ENCODE measurements at places on chromosomes 4 and X. TPM values are rescaled to one million over a fixed set of nuclear protein-coding genes. Genes with fewer than 3 reads are reported as not detected.

Gene GPR119
- not detected for total RNA-seq

Gene EREG
- total RNA-seq, result 34.4 TPM

Gene CSN1S1
- total RNA-seq, result not detected

Gene PDE5A
- 9.3 TPM for total RNA-seq

Gene PHKA1
- not detected for total RNA-seq

Gene STAG2
- total RNA-seq, result 39.2 TPM

Gene NHS
- total RNA-seq, result 3.7 TPM

DNA sequence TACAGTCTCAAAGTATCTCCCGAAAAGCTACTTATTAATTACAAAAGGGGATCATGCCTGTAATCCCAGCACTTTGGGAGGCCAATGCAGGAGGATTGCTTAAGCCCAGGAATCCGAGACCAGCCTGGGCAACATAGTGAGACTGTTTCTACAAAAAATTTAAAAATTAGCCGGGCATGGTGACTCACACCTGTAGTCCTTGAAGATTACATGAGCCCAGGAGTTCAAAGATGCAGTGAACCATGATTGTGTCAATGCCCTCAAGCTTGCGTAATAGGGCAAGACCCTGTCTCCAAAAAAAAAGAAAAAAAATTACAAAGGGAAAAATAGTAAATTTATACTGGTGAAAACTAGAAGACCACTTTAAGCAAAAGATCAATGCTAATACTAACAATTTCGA, 3.3 kb upstream of the PORCN start:
- peaks cover 8% of the 10 kb centered on the region for H3K4me1 ChIP-seq
- no peak overlapping the region for H3K27ac ChIP-seq
- H3K4me3 ChIP-seq, result no peak overlapping the region
- no peaks in the 10 kb centered on the region for H3K36me3 ChIP-seq
- DNase-seq, result no peak

DNA sequence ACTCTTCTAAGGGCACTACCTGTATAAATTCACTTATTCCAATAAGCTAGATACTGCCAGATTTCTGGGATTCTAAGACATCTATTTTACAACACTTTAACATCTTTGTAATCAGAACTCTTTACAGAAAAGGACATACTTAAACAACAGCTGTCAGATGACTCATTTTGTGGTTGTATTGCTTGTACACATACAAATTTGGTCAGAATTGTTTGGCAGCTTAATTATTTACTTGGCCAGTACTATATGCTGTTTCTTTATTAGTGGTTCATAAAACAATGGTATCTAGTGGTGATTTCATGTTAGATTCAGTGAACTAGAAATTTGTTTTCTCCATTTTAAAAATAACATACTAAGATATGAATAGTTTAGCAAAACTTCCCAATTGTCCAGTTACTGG, 27.2 kb downstream of the PALLD start:
- H3K4me1 ChIP-seq, result peaks cover 68% of the 10 kb centered on the region
- H3K27ac ChIP-seq, result no peak overlapping the region
- H3K36me3 ChIP-seq, result 0 out of 2 replicates have a peak, but pooled peaks cover 5% of the 10 kb centered on the region
- peak; percentile 74 for DNase-seq
- no peaks in the 10 kb centered on the region for H3K27me3 ChIP-seq

GRCh38 chr4:22047793-22048192, 99.2 kb upstream of the KCNIP4 start:
- no peaks in the 10 kb centered on the region for H3K4me1 ChIP-seq
- H3K27ac ChIP-seq, result no peak overlapping the region
- DNase-seq, result no peak

- peak overlapping the region; percentile 30 for H3K27ac ChIP-seq
- H3K27me3 ChIP-seq, result no peaks in the 10 kb centered on the region
- peaks cover 58% of the 10 kb centered on the region for H3K4me1 ChIP-seq
- H3K36me3 ChIP-seq, result no peaks in the 10 kb centered on the region
Measured at GRCh38 chr4:169015186-169015623, 5.2 kb upstream of the CBR4 start.

DNA sequence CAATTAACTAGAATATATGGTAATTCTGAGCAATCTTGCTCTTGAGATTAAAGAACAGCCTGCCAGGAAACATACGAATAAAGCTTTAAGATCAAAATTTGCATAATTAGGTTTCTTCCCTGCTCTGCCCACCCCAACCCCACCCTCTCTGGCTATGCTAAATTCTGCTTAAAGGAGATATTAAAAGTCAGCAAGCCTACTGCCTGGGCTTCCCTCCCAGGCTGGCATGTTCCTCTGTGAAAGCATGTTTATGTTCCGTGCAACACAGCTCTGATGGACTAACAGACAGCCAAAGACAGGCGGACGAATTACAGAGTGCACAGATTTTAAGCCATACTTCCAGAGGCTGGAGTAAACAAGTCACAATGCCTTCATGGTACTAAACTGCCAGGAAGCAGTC, 28.4 kb downstream of the CD99L2 start:
- H3K4me3 ChIP-seq, result no peak overlapping the region
- no peak for DNase-seq
- H3K27me3 ChIP-seq, result no peaks in the 10 kb centered on the region
- no peaks in the 10 kb centered on the region for H3K36me3 ChIP-seq
- peaks cover 26% of the 10 kb centered on the region for H3K4me1 ChIP-seq
- H3K27ac ChIP-seq, result no peak overlapping the region

DNA sequence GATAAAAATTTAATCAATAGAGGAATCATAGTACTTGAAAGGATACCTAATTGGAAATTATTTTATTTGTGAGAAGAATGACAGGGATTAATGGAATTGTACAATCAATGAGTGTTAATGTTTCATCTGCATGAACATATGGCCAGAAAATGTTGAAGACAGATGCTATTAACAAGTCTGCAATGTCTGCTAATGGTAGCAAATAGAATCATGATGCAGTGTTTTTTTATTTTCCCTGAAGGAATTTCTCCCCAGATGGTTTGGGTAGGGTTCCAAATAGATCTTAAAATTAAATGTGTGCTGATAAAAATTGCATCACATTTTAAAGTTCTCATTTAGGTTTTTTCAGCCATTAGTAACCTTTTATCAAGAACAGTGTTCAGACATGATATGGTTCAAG, 291.3 kb upstream of the TRAM1L1 start:
- DNase-seq, result no peak
- no peak overlapping the region for H3K27ac ChIP-seq
- no peaks in the 10 kb centered on the region for H3K27me3 ChIP-seq
- no peaks in the 10 kb centered on the region for H3K4me1 ChIP-seq

DNA sequence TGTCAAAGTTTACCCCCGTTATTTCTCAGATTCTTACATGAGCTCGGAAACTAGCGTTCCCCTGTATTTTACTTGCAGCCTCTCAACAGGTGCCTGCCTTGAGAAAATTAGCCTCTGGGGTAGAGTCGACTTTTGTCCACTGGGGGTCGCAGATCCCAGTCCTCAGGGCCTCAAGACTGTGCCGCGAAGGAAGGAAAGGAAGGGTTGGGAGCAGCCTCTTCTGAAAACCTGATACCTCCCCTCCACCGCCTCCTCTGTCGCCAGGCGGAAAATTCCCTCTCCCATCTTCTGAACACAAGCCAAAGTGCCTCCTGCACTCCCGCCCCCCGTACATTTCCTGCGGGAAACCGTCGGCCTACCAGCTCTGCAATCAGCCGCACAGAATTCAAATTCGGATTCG, 44.4 kb upstream of the TMSB15B start:
- H3K27me3 ChIP-seq, result peaks cover 2% of the 10 kb centered on the region
- H3K27ac ChIP-seq, result peak overlapping the region; percentile 78
- peak; percentile 56 for DNase-seq

DNA sequence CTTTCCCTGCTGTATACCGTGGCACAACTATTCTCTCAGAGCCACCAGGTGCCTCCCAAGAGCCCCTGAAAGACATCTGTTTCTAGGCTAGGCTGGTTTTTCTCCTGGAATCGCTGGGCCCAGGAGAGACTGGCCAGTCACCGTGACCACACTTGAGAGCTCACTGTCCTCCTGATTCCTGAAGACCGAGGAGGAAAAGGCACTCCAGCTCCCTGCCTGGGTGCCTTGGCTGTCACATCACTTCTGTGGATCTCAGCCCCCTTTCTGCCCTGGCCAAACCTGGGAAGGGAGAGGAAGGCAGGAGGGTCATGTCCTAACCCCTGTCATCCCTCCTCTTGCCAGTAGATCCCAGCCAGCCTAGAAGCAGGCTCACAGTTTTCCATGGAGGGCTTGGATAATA, 54.7 kb upstream of the LAS1L start:
- no peak for DNase-seq
- H3K27ac ChIP-seq, result no peak overlapping the region
- H3K4me1 ChIP-seq, result peaks cover 24% of the 10 kb centered on the region
- no peaks in the 10 kb centered on the region for H3K27me3 ChIP-seq

DNA sequence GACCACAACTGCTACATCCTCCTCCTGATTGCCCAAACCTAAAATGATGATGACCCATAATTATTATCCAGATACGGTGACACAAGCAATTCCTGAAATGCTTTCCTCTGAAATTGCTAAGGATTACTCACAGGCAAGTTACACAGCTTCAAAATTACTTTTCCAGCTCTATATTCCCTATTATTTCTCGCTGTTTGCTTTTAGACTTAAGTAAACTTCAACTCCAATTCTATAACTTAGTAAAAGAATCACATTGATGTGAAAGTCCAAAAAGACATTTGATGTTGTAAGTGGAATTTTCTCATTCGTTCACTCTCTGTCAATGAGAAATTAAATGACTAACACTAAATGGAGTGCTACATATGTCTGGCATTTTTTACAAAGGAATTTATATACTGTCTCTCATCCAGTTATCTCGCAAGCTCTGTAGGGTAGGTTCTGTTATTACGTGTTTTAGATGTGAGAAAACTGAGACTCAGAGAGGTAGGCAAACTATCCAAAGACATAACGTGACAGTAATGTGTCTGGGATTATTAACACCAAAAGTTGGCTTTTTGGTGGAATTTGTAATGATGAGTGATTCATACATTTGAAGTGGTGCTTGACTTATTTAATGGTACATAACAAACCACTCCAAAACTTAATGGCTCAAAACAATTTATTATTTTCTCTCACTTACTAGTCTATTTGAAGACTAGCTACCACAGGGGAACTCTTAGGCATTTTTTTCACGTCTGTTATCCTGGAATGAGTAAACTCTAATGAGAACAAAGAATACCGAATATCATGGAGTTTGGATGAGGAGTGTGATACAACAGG, 31.5 kb downstream of the PALLD start:
- peak overlapping the region; percentile 58 for H3K4me3 ChIP-seq
- H3K4me1 ChIP-seq, result peaks cover 62% of the 10 kb centered on the region
- peak; percentile 52 for DNase-seq

DNA sequence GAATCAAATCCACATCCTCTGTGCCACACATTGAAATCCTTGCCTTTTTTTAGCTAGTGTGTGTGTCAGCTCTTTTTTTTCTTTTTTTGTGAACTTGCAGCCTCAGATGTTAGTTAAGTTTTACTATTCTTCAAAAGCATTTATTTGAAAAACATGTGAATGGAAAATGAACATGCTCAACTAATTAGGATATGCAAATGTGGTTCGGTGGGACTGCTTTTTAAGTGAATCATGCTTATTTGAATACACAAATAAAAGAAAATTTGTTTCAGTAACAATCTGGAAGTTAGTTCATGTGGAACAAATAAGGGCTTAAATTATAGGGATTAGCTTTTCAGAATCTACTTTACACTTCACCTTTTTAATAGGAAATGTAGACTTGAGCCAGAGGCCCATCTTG, 751.5 kb upstream of the FAM241A start:
- H3K4me1 ChIP-seq, result peaks cover 10% of the 10 kb centered on the region
- no peaks in the 10 kb centered on the region for H3K27me3 ChIP-seq
- H3K36me3 ChIP-seq, result no peaks in the 10 kb centered on the region
- no peak overlapping the region for H3K4me3 ChIP-seq
- no peak overlapping the region for H3K27ac ChIP-seq

DNA sequence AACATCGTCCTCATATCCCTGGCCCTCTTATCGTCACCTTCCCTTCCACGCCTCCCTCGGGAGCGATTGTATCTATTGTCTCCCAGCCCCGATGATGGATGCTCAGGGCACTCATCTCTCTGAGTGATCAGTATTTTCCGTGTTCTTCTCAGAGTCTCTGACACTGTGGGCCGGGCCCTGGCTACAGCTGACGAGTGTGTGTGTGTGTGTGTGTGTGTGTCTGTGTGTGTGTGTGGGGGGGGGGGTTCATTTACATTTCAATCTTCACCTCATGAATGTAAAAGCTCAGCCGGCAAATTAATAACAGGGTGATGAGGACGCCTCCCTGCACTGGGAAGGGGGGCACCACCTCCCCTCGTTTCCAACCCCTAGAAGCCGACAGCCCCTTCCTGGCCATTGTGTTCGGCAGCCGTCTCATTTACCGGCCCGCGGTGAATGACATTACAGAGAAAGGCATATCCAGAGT, 159.5 kb downstream of the SHOX start:
- DNase-seq, result no peak
- no peaks in the 10 kb centered on the region for H3K4me1 ChIP-seq
- no peak overlapping the region for H3K4me3 ChIP-seq
- peaks cover 5% of the 10 kb centered on the region for H3K27me3 ChIP-seq
- no peaks in the 10 kb centered on the region for H3K36me3 ChIP-seq
- no peak overlapping the region for H3K27ac ChIP-seq

DNA sequence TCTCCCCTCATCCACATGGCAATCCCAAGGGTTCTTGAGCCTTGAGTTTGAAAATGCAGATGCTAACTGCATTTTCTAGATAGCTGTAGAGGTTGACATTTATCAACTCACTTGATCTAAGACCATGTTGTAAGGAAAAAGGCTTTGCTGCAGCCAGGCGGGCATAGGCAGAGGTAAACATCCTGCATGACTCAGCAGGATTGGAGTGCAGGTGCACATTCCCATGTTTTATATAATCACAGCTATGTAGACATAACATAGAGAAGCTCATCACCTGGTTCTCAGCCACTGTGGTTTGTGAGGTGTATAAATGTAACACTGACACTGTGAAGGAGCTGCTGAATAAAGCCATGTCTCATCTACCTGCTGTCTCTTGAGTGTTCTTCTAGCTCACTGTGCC, 62.3 kb upstream of the PDE5A start:
- H3K36me3 ChIP-seq, result no peaks in the 10 kb centered on the region
- H3K4me3 ChIP-seq, result no peak overlapping the region
- no peaks in the 10 kb centered on the region for H3K27me3 ChIP-seq
- H3K27ac ChIP-seq, result no peak overlapping the region
- peaks cover 24% of the 10 kb centered on the region for H3K4me1 ChIP-seq
- no peak for DNase-seq

GRCh38 chrX:71955530-71956120, 45.0 kb downstream of the NHSL2 start:
- no peak for DNase-seq
- H3K27me3 ChIP-seq, result peaks cover 5% of the 10 kb centered on the region
- no peak overlapping the region for H3K4me3 ChIP-seq
- no peak overlapping the region for H3K27ac ChIP-seq
- no peaks in the 10 kb centered on the region for H3K4me1 ChIP-seq

- H3K4me3 ChIP-seq, result 0 out of 2 replicates have a peak overlapping the region, but pooled peaks have one; percentile 5
- no peak for DNase-seq
- H3K36me3 ChIP-seq, result no peaks in the 10 kb centered on the region
- no peaks in the 10 kb centered on the region for H3K27me3 ChIP-seq
- H3K4me1 ChIP-seq, result peaks cover 66% of the 10 kb centered on the region
Measured at GRCh38 chr4:73718375-73719373, 21.7 kb upstream of the CXCL8 start.

DNA sequence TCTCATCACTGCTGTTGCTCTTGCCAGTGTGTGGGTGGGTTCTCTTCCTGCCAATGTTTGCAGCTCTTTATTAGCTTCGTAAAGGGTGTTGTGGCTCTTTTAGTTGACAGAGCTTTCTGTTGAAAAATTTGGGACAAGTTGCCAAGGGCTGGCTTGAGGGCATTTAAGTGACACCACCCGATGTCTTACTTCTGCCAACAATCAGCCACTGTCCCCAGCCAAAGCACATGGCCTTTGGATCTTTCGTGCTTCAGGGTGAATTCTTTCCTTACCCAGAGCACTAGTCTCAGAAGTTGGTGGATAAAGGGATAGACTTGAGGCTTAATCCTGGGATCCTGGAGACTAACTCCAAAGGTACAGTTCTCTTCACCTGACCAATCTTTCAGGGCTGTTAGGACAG, 113.6 kb downstream of the SOX3 start:
- no peak overlapping the region for H3K27ac ChIP-seq
- no peaks in the 10 kb centered on the region for H3K36me3 ChIP-seq
- H3K27me3 ChIP-seq, result peaks cover 2% of the 10 kb centered on the region
- no peaks in the 10 kb centered on the region for H3K4me1 ChIP-seq

All from HFFc6 (cell line).